ENCODE measurements at places on chromosomes 7 and 10.

- DNase-seq: no peak
These were observed 17.8 kb upstream of the CCNJ start for GRCh38 chr10:96025566-96025965.

DNA sequence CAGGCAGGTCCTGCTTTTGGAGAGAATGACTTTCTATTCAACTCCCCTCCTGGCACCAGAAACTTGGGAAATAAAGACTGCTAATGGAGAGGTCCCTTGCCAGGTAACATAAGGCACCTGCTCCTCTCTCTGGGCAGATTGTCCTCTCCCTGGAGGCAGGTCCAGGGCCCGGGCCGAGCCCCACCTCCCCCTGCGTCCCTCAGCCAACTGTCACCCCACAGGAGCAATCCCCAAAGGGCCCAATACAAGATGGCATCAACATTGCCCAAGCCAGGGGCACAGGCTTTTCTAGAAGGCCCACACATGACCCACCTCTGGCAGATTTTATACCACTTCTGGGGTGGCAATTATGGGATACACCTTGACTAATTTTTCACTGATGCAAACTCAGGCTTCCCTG, 145.2 kb downstream of the HERPUD2 start:
- DNase-seq: no peak

DNA sequence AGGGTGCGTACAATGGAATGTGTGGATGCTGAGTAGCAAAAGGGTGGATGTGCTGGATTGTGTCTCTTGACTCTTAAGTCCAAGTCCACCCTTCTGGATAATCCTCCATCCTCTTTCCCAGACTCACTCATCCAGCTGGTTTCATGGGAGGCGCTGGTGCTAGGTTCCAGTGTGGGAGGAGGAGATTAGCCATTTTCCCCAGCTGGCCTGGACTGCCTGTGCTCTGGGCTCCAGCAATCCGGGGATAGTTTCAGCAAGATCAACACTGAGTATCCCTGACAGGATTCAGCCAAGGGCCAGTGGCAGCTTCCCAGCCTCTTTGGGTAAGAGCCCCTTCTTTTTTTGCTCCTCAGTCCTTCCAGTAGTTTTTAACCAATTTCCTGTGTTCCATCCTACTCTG, 21.6 kb upstream of the TRIL start:
- no peak for DNase-seq

DNA sequence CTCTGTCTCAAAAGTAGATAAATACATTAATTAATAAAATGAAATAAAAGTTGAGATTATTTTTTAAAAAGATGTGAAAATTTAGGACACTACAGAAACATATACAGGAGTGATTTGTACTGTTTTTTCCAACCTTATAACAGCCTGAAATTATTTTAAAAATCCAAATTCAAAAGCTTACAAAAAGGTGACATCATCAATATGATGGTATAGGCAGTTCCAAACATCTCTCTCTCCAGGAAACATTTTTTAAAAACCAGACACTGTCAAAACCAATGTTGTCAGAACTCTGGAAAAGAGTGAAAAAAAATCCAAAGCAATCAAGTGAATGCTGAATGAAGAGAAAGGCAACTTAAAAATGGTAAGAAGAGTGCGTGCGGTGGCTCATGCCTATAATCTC, 76.7 kb downstream of the HHEX start:
- DNase-seq: no peak

DNA sequence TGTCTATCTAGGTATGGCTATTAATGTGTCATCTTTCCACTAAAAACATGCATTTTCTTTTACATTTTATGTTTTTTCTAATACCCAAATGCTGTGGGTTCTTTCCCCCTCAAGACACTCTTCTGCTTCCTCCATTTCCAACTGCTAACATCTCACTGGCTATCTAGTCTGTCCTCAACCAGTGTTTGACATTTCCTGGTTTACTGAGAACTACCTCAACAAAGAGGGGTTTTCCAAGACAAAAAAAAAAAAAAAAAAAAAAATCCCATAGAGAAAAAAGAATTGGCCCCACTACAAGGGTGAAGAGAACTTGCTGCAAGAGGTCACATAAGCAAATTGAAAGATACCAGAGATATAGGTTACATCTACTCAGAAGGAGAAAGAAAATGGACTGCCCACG, 359.7 kb downstream of the CRPPA start:
- DNase-seq: no peak
